Spleen (tissue), 13 donors: ENCODE measurements at places on chromosomes 4 and X.

DNA sequence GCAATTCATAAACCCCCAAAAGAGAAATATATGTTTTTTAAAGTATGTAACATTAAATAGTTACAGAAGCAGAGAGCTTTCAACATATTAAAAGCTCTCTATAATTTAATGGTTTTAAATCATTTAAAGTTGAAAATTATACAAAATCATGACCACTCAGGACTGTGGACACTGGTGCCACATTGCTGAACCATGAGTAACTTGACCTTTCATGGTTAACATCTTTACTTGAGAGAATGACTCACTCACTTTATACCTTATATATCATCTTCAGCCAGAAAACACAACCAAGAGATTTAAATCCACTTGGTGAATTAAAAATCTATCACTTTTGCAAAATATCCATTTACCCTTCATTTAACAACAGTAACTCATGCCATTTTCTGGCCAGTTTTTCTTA is 584.3 kb upstream of the SMIM31 start:
- H3K27ac ChIP-seq: no peak overlapping the region
- H3K27me3 ChIP-seq: no peaks in the 10 kb centered on the region
- H3K36me3 ChIP-seq: no peaks in the 10 kb centered on the region
- no peak for DNase-seq

DNA sequence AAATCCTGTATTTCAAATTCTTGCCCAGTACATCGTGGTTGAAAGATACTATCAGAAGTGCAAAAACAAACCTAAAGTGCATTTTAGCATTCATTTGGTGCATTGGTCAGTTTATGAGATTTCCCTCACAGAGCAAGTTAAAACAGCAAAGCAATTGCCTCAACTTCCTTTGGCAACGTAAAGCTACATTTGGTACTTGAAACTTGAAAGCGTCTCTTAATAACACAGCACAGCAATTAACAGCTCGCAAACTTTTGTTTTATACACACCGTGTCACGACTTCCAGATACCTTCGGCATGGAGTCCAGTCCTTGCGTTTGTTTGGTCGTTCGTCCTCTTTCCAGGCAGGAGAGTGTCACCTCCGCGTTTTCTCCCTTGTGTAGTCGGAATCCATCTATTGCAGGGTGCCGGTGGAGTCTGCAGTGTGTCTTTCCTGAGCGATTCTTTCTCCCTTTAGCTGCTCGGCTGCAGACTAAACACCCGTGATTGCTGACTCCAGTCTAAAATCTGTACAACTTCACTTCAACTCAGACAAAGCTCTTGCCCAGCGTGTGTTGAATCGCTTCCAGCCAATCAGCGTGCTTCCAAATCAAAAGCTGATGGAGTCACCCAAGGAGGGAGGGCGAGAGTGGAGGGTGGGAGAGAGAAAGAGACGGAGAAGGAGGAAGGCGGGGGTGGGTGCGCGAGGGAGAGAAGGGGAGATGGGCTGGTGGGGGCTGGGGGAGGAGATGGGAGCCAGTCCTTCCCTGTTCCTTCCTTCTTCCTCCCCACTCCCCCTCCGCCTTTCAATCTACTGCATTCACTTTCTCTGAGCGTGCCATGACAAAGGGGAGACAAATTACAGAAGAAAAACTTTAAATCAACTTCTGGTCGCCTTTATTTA is at the start of gene PCDH18:
Gene PCDH18 (minus strand): TSS at position 509 of the 883 bp plus-strand sequence. CDS start 406 bp downstream, at position 103.
- no peak for DNase-seq
- H3K27ac ChIP-seq: peak within 1 kb of the TSS; percentile 78
- H3K36me3 ChIP-seq: no peaks in the 10 kb centered on the region
- peak within 1 kb of the TSS; percentile 47 for H3K4me3 ChIP-seq

- no peak for DNase-seq
- no peak overlapping the region for H3K4me3 ChIP-seq
- H3K36me3 ChIP-seq: peaks cover 5% of the 10 kb centered on the region
These were observed 1.7 kb upstream of the CXCR3 start for GRCh38 chrX:71619986-71620385.

DNA sequence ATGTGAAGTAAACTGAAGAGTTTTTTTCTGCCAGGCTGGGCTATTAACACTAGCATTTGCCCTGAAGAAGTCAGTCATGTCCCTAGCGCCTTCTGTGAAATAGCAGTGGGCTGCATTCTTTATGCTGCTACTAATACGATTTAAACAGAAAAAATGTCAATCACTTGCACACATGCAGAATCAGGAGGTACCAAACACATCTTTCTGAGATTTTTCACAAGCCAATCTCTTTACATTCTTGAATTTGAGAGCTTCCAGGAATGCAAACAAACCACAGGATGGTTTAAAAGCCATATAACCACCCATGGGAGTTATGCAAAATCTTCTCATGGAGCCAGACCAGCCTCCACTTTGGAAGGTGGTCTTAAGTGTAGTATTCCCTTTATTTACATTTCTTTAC is 220.1 kb downstream of the IQCM start:
- no peak for DNase-seq
- H3K36me3 ChIP-seq: no peaks in the 10 kb centered on the region
- no peaks in the 10 kb centered on the region for H3K27me3 ChIP-seq
- H3K4me3 ChIP-seq: no peak overlapping the region

DNA sequence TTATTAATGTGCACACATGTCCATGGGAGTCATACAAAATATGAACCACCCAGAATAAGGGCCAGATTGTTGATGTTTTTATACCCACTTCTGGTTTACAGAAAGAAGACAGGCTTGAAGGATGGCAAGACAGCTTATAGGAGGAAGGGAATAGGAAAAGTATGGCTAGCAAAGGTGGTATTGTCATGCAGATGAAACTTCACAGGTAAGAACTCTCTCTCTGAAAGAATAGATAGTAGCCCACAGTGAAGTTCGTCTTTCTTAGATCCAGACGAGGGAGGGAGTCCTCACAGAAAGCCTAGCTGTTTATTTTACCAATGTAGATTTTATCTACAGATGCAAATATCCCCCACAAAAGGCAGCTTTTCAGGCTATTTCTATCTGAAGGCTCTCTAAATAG is 43.7 kb upstream of the SPIN4 start:
- no peaks in the 10 kb centered on the region for H3K36me3 ChIP-seq
- H3K4me3 ChIP-seq: no peak overlapping the region
- H3K4me1 ChIP-seq: no peaks in the 10 kb centered on the region
- H3K27me3 ChIP-seq: no peaks in the 10 kb centered on the region

GRCh38 chr4:152817331-152817730 is 37.6 kb downstream of the ARFIP1 start:
- H3K4me3 ChIP-seq: no peak overlapping the region
- no peaks in the 10 kb centered on the region for H3K27me3 ChIP-seq
- H3K4me1 ChIP-seq: no peaks in the 10 kb centered on the region
- DNase-seq: no peak
- H3K27ac ChIP-seq: peak overlapping the region; percentile 44

GRCh38 chr4:42149004-42149403 is 3.5 kb downstream of the BEND4 start:
- H3K27ac ChIP-seq: no peak overlapping the region
- H3K27me3 ChIP-seq: peaks cover 55% of the 10 kb centered on the region
- H3K36me3 ChIP-seq: no peaks in the 10 kb centered on the region
- peaks cover 22% of the 10 kb centered on the region for H3K4me1 ChIP-seq

- DNase-seq: no peak
- no peaks in the 10 kb centered on the region for H3K27me3 ChIP-seq
- no peaks in the 10 kb centered on the region for H3K36me3 ChIP-seq
- no peak overlapping the region for H3K27ac ChIP-seq
- H3K4me1 ChIP-seq: no peaks in the 10 kb centered on the region
These were observed 58.1 kb upstream of the HOPX start for GRCh38 chr4:56739066-56739777.

DNA sequence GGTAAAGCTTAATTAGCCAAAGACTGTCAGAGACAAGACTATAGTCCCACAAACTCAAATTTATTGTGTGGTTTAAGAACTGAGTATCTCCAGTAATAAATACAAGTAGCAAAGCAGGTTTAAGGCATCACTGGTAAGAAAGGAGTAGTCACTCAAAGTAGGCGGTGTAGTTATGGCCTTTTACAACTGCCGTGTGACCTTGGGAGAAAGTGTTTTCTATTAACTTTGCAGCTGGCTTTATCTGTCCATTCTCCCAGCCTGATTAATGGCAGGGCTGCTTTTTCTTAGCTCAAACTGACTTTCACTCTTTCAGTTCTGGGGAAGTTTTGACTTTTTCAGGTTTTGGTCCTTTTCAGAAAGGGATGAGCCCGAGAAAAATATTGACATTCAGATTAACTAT is 7.4 kb upstream of the PAK3 start:
- no peaks in the 10 kb centered on the region for H3K4me1 ChIP-seq
- H3K36me3 ChIP-seq: no peaks in the 10 kb centered on the region
- H3K27ac ChIP-seq: no peak overlapping the region
- H3K27me3 ChIP-seq: peaks cover 26% of the 10 kb centered on the region
- H3K4me3 ChIP-seq: no peak overlapping the region
- DNase-seq: no peak

DNA sequence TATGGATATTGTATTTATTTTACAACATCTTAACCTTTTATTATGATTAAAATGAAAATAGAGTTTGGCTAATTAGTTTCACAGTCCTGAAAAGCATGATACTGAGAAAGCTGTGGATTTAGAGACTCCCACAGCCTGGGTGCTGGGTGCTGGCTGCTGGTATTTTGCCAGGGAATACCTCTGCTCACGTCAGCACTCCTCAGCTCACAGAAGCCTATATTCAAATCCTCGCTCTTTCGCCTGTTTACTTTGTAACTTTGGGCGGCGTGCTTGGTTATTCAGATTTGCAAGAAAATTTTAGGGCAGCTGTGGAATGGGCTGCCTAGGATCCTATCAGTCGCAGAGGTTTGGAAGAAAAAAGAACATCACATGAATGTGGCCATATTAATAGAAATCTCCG is 261.8 kb downstream of the DCTD start:
- no peaks in the 10 kb centered on the region for H3K36me3 ChIP-seq
- H3K4me3 ChIP-seq: no peak overlapping the region

- H3K27ac ChIP-seq: no peak overlapping the region
- no peaks in the 10 kb centered on the region for H3K27me3 ChIP-seq
- H3K4me1 ChIP-seq: no peaks in the 10 kb centered on the region
These were observed 97.5 kb upstream of the ZNF518B start for GRCh38 chr4:10554694-10555093.

DNA sequence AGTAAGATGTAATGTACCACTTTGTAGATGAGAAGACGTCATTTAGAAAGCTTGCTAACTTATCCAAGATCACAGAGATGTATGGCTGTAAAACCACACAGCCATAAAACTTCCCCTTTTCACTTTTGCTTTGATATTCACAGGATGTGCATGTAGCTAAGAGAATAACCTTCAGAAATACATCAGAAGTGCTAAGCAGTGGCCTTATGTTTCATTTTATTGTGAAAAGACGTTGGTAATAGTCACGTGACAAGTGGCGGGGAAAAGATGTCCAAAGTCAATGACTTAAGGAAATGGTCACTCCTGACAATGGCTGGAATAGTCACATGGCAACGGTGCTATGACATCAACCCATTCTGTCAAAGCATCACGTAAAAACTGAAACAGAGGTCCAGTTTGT is 12.9 kb upstream of the WDR17 start:
- H3K27ac ChIP-seq: no peak overlapping the region
- no peaks in the 10 kb centered on the region for H3K36me3 ChIP-seq
- H3K4me3 ChIP-seq: no peak overlapping the region
- H3K4me1 ChIP-seq: no peaks in the 10 kb centered on the region

GRCh38 chr4:133808151-133808550 is 393.4 kb downstream of the PABPC4L start:
- H3K36me3 ChIP-seq: no peaks in the 10 kb centered on the region
- H3K4me1 ChIP-seq: no peaks in the 10 kb centered on the region
- H3K27me3 ChIP-seq: no peaks in the 10 kb centered on the region
- no peak overlapping the region for H3K4me3 ChIP-seq
- no peak overlapping the region for H3K27ac ChIP-seq
- no peak for DNase-seq

- no peak for DNase-seq
- H3K36me3 ChIP-seq: no peaks in the 10 kb centered on the region
- H3K27me3 ChIP-seq: no peaks in the 10 kb centered on the region
- no peak overlapping the region for H3K27ac ChIP-seq
These were observed 629.6 kb downstream of the TLL1 start for GRCh38 chr4:166502660-166503059.

GRCh38 chr4:6437826-6438238 is 34.6 kb downstream of the PPP2R2C start:
- H3K4me3 ChIP-seq: no peak overlapping the region
- no peak overlapping the region for H3K27ac ChIP-seq
- DNase-seq: no peak
- no peaks in the 10 kb centered on the region for H3K27me3 ChIP-seq
- no peaks in the 10 kb centered on the region for H3K36me3 ChIP-seq

DNA sequence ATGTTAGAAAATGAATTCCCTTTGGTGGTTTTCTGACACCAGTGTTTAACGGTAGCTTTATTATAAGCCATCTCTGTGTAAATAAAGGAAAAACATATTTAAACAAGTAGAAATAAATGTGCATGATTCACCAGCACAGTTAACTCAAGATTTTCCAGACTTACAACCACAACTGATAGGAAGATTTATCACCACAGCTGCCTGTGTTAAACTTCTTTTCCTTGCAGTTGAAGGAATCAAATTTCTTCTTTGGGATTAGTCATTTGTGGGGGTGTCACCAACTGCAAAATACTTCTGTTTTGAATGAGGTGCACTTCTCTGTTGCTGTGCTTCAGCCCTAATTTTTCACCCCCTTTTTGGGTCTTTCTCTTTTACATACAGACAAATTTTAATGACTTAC is 128.1 kb upstream of the STK26 start:
- no peaks in the 10 kb centered on the region for H3K36me3 ChIP-seq
- no peak overlapping the region for H3K4me3 ChIP-seq
- H3K27ac ChIP-seq: no peak overlapping the region
- DNase-seq: no peak
- no peaks in the 10 kb centered on the region for H3K27me3 ChIP-seq

DNA sequence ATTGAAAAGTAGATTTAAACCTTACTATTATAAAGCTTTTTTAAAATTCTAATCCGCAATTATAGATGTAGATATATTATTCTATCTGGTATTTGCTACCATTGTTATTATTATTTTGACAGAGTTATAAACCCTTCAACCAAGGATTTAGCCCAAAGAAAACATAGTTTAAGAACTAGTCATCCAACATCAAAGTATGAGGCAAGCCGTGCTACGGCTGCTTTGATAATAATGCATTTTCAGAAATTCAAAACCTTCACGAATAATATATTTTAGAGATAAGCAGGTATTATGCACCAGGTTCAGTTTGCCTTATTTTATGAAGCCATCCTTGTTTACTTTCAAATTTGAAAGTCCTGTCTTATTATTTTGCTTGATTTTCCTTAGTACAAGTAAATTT is 1501.7 kb downstream of the RAPGEF2 start:
- no peak for DNase-seq
- no peaks in the 10 kb centered on the region for H3K27me3 ChIP-seq
- H3K4me1 ChIP-seq: no peaks in the 10 kb centered on the region
- no peak overlapping the region for H3K4me3 ChIP-seq
- H3K36me3 ChIP-seq: no peaks in the 10 kb centered on the region

GRCh38 chr4:153204728-153205648 is 745 bp downstream of the TRIM2 start:
- peak overlapping the region; percentile 78 for H3K27ac ChIP-seq
- H3K36me3 ChIP-seq: no peaks in the 10 kb centered on the region
- no peaks in the 10 kb centered on the region for H3K4me1 ChIP-seq
- no peaks in the 10 kb centered on the region for H3K27me3 ChIP-seq
- DNase-seq: no peak

DNA sequence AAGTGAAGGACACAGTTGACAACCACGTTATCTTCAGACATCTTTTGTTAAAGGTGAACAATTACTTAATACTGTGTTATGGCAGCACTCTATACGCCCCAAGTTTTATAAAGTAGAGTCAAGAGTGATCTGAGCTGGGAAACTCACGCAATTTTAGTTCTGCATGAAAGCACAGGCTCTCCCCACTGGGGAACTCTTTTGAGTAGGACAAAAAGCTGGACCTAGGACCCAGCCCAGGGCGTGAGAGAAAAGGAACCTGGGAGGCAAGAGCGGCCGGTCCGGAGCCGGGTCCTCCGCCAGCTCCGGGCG is 152.6 kb upstream of the SLC4A4 start:
- peaks cover 42% of the 10 kb centered on the region for H3K27me3 ChIP-seq
- H3K36me3 ChIP-seq: no peaks in the 10 kb centered on the region
- H3K4me1 ChIP-seq: peaks cover 37% of the 10 kb centered on the region
- no peak for DNase-seq
